GDM1 (cell line): ENCODE measurements at places on chromosomes 12 and 14.

GRCh38 chr12:59080101-59080500, 159.8 kb upstream of the LRIG3 start:
- no peak for DNase-seq

DNA sequence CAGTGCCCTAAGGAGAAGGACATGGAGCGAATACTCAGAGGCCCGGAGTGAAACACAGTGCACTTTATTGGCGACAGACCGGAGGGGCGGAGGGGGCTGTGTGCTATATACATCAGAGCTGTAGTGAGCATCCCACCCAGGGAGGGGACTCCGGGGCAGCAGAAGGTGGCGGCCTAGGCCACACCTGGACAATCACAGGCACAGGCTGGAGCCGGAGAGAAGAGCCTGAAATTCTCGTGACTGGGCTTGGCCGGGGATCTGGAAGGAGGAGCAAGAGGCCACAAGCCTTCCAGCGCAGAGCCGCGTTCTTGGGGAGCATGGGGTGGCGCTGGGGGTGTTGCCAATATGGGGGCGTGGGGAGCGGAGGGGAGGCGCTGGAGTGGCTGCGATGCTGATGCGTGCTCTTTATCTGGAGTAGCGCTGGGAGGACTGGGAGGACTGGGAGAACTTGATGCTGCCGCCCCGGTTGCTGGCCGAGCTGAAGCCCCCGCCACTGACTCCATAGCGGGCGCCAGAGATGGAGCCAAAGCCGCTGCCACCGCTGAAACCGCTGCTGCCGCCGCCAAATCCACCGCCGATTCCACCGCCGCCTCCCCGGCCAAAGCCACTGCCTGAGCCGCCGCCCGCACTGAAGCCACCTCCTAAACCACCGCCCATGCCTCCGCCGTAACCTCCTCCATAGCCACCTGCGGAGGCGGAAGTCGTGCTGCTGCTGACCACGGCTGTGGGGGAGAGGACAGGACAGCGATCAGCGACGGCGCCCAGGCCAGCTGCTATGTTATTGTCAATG, 6.1 kb downstream of the KRT3 start:
- no peak for DNase-seq

DNA sequence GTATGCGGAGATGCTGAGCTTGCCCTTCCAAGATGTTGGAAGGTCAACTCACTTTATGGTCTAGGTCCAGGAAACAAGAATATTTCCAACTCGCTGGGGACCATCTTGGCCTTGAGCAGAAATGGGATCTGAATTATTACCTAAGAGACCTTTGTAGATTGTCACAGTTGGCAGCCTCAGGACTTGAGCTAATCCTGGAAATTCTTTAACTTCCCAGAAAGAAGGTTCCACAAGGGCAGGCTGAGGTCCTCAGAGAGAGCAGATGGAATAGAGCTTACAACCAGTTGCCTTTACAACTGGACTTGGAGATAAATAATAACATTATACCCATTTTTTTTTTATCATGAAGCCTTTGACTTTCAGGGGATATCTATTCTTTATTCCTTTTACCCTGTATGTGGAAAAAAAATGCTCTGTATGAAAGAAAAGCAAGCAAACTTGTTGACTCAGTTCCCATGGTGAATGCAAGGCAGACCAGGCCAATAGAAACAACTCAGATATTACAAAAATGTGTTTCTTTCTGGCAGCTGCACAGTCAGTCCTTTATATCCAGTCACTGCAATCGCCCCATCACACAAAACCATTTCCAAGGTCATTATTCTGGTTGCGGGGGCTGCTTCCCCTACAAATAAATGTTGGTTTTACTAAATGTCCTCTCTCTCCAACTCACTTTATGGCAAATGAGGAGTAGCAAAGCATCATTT, 401.4 kb downstream of the ZFP36L1 start:
- DNase-seq: no peak

- DNase-seq: no peak
Measured at GRCh38 chr12:69534389-69534822, 50.9 kb upstream of the CCT2 start.

DNA sequence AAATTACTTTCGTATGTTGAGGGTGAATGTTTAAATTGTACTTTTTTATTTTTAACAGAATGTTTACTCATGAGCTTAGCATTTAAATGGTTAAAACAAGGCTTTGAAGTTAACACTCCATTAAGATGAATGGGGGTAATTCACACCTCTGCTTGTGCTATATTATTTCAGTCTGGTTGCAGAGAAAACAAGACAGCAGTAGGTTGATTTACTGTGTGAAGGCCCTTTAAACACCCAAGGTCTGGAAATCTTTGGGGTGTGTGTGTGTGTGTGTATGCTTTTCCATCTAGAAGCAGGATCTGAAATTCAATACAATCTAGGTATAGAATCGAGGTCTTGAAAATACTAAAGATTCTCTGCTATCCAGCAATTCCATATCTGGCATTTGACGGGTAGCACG, 83.8 kb downstream of the SLC38A6 start:
- DNase-seq: no peak

GRCh38 chr12:54543526-54543925, 5.9 kb upstream of the PDE1B start:
- no peak for DNase-seq

DNA sequence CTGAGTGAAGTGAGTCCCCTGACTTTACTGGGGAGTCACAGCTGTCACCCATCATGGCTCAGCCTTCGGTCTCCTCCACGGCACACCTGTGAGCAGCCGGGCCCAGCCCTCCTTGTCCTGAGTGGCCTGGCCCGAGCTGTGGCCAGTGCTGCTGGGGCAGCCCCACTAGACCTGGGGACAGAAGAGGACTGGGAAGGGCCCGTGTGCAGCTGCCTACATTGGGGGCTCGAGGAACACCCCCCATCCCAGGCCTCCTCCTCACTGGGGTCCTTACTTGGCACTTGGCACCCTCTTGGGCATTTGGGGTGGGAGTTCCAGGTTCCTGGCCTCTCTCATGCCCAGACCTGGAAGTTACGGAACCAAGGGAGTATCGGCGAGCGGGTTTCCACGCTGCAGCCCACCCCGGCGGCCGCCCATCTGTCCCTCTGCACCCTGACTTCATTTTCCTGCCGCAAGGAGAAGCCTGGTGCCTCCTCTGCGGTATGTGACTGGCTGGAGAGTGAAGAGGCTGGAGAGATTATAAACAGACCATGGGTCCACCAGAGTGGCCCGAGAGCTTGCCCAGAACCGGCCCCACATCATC, 179.7 kb downstream of the KIF26A start:
- no peak for DNase-seq

DNA sequence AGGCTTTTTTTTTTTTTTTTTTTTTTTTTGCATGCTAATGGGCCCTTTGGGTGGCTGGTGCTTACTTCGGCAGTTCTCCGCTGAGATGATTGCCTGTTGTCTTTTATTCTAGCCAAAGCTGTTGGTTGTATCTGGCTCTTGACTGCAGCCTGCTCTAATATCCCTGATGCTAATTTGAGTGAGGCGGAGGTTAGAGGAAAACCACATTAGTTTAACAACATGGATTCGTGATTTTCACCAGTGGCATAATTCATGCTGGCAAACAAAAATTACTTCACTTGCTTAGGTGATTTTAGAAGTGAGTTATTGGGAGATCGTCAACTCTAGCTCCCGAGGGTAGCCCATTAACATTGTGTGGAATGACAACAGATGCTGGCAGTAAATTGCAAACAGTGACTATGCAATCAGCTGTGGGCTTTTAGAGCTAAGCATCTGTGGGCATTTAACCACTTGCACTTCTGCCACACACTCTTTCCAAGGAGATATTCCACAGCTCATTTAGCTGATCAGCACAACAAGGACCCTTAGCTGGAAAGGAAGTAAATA, 97.6 kb upstream of the ZDHHC17 start:
- DNase-seq: no peak

DNA sequence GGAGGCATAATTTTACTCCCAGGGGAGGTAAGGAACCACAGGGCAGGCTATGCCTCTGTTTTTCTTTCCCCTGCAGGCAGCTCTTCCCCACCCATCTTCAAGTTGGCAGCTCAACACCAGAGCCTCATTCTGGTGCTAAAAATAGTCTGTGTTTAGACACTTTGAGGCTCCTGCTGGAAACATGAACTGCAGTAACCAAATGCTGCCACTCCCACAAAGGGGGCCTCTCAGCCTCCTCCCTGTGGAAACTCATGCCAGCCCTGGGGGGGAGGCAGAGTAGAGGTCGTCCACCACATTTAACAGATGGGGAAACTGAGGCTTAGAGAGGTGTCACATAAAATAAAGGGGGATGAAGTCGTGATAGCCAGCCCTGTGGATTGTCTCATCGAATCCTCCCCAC, 61.4 kb downstream of the WSCD2 start:
- no peak for DNase-seq

GRCh38 chr14:20631880-20632389, 9.6 kb downstream of the OR6S1 start:
- DNase-seq: no peak

DNA sequence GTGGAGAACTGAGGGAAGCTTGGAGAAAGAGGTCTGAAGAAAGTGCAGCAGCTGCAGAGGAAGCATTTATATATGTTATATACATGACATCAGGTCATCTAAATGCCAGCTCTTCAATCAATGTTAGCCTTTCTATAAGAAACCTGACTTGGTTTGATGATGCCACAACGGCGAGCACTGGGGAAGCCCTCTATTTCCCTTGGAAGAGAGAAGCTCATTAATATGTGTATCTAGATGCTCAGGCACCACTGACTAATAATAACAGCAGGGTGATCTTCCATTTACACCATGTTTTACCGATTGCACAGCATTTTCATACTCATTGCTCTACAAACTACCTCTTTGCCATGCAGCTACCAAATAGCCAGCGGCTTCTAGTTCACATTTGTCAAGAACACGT, 811 bp downstream of the ACYP1 start:
- no peak for DNase-seq

DNA sequence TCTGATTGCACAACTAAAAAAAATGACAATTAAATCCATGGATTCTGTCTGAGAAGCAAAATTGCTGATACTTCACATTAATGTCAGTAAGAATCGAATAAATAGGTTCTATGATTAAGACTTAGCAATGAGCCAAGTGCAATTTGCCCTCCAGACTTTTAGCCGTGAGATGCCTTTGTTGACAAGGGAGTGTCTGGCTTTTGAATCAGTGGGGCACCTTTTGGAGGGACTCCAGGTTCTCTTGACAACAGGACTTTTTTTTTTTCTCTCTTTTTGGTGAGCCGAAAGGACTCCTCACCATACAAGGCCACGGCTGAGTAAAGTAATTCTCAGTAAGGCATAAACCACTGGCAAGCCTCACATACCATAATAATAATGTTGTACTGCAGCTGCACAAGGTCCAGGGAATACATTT, 4.7 kb upstream of the MDM1 start:
- DNase-seq: no peak

DNA sequence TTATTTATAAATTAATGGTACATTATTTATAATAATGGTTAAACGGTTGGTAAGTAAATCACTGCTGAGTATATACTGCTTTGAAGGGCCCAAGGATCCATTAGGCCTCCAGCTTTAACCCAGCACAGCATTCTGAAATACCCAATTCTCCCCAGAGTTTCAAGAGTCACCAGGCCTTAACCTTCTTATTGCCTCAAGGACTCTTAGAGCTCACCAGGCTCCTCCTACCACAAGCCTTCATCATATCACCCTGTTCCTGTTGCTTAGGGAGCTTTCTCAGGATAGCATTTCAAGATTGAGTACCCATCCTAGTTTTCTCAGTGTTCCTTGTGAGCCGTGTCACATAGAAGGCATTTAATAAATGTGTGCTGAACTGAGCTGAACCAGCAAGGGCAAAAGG, 242.5 kb downstream of the FBXL14 start:
- DNase-seq: no peak

DNA sequence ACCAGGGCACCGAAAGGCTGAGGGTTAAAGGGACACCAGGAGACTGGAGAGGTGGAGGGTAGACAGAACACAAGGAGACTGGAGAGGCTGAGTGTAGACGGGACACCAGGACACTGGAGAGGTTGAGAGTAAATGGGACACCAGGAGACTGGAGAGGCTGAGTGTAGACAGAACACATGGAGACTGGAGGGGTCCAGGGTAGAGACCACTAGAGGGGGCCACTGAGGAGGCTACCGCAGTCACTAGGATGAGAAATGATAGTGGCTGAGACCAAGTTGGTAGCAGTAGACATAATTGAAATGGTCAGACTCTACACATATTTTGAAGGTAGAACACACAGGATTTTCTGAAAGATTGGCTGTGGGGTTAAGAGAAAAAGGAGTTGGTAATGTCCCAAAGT, 68.2 kb downstream of the PAH start:
- DNase-seq: no peak

DNA sequence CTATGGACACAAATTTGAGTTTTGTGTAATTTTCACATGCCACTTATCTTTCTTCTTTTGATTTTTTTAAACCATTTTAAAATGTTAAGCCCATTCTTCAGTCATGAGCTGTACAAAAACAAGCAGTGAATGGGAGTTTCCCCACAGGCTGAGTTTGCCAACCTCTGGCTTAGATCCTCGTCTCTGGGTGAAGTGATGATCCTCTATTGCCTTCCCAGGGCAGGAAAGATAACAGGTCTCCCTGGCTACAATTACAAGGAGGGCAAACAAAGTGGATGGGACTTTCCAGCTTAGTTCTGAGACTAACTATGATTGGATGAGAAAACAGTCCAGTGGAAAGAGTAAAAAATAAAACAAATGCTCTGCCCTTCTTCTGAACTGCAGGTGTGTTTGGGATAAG, 203.7 kb downstream of the SPTSSA start:
- no peak for DNase-seq

DNA sequence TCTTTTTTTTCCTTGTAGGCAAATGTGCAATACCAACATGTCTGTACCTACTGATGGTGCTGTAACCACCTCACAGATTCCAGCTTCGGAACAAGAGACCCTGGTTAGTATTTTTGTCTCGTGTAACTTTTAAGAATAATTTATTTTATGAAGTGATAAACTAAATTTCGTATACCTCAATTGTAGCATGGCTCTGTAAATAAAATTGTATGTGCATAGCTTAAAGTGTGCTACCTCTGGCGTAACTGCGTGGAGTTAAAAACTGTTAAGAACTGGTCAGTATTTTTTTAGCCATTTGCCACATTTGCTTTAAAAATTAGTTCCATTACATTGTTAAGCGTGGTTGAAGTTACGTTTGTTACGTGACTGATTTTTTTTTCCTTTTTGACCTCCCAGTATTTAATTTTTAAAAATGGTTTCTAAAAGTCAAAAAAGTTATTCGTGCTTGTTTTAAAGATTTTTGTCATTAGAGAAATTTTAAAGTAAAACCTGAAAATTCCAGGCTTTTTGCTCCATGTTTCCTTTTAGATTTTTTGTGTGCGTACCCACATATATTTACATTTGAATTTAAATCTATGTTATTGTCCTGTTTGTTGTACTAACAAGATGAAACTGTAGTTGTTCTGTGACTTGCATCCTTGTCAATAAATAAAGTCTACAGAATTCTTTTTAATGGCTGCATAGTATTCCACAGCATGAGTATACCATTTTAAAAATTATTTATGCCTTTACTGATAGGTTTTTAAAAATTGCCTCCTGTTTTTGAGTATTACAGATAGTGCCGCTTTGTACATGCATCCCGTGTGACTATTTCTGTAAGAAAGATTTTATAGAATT, 1.4 kb downstream of the MDM2 start:
- DNase-seq: no peak
